COR-L47 (cell line): ENCODE measurements at places on chromosomes 6 and 20.

- DNase-seq: no peak
Measured at GRCh38 chr6:170063851-170064602, 226.9 kb downstream of the DLL1 start.

DNA sequence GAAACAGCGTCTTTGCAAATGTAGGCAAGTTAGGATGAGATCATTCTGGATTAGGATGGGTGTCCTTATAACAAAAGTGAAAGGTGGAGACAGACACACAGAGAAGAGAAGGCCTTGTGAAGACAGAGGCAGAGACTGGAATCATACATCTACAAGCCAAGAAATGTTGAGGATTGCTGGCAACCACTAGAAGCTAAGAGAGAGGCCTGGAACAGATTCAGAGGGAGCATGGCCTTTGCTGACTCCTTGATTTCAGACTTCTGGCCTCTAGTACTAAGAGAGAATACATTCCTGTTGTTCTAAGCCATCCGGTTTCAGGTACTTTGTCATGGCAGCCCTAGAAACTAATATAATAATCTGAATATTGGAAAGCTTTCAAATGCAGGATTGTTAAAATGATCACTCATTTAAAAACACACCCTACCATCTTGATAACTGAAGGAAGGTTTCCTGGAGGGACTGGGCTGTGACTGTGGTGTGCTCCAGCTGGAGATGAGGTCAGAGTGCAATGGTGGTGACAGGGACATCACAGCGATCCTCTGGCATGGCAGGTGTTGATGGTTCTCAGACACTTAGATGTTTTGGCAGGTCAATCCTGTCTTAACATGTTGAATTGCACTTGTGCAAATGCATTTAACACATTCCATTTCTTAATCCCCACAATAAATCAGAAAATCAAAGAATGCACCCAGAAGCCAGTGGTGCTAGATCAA lies 25.1 kb downstream of the CD83 start:
- DNase-seq: no peak

DNA sequence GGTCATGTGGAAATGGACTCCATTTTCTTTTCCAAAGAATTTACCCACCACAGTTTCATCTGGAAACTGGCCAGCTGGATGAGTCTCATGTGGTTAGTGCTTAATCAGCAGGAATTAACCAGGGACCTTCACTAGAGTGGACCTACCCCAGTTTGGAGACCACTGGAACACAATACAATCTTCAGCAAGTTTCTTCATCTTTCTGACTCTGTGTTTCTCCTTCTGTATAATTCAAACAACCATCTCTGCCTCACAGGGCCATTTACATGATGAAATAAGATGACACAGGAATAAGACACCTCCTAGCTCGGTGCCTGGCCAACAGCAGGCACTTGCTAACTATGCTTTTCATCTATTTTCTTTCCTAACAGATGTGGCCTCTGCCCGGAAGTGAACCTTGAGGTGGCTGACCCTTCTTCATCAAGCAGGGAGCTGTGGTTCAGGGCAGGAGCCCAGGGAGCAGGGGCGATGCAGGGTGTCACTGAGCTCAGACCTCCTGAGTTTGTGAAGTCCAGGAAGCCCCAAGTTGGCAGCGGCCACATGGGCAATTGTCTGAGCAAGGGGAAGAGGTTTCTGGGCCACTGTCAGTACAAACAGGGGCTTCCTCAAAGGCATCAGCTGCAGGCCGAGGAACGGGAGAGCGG lies 98.8 kb downstream of the SOD2 start:
- DNase-seq: no peak

DNA sequence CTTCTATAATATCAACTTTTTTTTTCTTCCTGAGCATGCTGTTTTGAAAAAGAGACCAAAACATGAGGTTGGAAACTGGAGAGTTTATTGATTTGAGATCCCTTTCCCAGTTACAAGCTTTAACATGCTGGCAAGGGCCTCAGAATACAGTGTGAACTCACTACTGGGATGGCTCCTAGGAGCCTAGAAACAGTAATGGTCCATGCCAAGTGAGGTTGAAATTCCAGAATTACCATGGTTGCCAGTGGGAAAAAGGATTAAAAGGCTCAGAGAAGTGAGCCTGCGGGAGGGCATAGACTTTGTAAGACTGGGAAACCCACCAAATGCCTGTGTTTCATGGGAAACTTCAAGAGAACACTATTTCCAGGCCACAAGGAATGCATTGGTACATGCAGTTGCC lies 28.9 kb upstream of the SLC22A3 start:
- no peak for DNase-seq

GRCh38 chr6:166554316-166554715 lies 32.2 kb downstream of the RAMACL start:
- DNase-seq: no peak

DNA sequence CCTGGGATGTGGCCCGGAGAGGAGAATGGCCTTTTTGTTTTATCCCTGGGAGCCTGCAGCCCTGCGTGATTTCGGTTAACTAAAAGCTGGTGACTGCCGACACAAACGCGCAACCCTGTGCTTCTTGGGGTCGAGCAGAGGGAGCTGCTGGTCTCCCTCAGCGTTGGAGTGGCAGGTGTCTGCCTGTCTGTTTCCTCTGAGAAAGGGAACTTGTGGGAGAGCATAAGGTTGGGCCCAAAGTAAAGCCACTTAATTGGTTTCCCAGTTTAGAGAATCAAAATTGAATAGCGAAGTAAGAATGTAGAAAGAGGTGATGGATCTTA lies 500 bp downstream of the LTV1 start:
- DNase-seq: no peak
